ENCODE measurements at places on chromosomes 1 and 21.

GRCh38 chr1:6471086-6471969, 5.4 kb upstream of the TNFRSF25 start:
- DNase-seq: no peak

DNA sequence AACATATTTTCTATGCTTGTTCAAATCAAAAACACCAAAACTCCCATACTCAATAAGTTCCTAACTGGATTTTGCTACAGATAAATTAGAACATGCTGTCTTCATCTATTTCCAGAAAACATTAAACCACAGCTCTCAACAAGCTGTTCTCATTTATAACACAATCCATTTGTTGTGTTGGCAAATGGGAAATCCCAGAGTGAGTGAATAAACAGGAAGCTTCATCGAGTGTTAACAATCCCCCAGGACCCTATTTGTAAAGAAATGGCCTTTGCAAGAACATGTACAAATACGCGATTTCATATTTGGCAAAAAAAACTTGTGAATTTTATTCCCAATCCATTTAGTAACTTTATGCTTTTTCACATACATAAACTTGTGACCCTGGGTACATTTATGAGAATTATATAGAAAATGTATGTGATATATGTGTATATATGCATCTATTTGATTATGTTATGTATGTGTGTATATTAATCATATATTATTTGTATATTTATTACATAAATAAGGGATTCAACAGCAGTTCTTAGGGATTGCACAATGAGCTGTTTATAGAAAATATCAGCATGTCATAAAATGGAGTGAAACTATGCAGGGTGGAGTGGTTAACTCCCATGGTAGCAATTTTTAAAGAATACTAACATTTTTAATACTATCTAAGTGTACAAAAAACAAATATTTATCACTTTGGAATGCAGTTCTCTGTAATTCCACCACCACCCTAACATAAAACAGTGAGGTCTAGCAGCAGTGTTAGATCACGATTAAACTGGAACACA, 160.0 kb downstream of the NEGR1 start:
- no peak for DNase-seq

GRCh38 chr1:198373376-198373775, 167.1 kb downstream of the ATP6V1G3 start:
- DNase-seq: no peak

DNA sequence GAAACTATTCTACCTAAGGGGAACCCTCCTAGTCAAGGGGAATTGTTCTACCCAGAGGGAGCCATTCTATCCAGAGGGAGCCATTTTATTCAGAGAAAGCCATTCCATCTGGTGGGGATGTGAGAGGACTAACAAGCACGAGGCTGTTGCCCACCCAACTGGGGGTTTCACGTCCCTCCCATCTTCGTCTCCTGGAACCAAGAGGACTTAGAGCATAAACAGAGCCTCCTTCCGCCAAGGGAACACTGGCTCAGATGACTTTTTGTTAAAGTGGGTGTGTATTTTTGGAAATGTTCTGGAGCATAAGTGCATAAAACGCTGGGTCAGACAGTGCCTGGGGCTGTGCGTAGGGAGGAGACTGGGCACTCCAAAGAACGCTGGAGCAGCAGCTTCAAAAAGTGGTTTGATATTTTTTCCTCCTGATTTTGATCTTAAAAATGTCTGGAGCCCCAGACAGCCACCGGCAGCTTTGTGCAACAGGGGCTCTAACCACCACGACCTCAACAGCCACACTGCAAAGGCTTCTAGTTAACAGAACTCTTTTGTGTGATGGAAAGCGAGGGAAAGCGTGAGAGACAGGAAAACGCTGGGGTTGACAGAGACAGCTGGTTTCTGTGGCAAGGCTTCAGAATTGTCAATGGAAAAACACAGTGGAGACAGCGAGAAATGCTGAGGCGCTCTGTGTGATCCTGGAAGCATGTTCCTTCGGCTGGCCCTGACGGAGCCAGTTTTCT, 363.6 kb upstream of the CAMK1G start:
- DNase-seq: no peak

GRCh38 chr21:30434033-30434631, 4.1 kb downstream of the KRTAP13-4 start:
- no peak for DNase-seq

DNA sequence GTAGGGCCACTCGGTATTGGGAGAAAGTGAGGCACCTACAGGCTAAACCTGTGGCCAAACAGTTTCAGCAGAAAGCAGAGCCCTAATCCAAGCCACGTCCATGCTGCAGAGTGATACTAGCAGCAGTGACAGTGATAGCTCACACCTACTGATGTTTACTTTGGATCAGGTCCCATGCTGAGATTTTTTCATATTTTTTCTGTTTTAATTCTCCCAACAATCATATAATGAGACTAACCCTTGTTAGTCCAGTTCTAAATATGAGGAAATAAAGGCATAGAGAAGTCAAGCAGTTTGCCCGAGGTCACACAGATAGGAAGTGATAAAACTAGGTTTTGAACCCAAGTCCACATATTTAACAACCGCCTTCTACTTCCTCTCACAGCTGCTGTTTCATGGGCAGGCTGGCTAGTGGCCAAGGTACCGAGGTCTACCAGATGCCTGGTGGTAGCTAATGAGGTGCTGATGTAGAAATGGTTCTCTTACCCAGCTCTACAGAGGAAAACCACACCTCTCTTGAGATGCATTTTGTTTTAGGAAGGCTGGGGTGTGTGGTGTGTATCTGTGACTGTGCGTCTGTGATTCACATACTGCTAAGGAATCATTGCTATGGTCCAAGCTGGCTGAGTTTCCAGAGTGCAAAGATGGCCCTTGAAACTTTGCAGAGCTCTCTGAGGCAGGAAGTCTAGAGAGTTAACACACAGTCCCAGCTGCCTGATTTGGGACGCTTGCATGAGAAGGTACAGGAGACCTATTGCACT, 80.3 kb upstream of the ARTN start:
- no peak for DNase-seq

DNA sequence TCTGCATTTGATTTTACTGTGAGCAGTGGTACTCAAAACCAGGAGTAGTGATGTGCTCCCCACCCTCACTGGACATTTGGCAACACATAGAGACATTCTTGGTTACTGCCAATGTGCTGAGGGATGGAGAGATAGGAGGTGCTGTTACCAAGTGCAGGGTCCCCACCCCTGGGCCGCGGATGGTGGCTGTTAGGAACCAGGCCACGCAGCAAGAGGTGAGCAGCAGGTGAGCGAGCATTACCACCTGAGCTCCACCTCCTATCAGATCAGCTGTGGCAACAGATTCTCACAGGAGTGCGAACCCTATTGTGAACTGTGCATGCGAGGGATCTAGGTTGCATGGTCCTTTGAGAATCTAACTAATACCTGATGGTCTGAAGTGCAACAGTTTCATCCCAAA, 95.7 kb downstream of the AKT3 start:
- no peak for DNase-seq

- no peak for DNase-seq
Observed at GRCh38 chr1:192849442-192849841, 40.6 kb downstream of the RGS2 start.

- DNase-seq: no peak
Observed at GRCh38 chr1:25615172-25615541, 1.4 kb upstream of the MAN1C1 start.

DNA sequence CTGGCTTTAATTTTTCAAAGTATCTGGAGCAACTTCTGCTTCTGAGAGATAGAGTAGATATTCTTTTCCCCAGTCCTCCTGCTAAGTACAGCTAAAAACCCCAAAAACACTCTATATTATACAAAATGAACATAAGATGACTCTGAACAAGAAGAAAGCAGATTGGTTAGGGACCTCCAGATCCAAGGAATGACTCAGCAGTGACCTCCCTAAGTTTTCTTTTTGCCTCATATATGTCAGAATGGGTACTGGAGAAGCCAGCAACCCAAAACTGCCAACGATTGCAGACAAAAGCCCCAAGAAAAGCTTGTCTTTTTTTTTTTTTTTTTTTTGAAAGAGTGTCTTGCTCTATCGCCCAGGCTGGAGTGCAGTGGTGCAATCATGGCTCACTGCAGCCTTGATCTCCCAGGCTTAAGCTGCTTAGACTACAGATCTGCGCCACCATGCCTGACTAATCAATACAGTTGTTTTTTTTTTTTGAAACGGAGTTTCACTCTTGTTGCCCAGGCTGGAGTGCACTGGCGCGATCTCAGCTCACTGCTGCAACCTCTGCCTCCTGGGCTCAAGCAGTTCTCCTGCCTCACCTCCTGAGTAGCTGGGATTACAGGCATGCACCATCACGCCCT, 22.7 kb downstream of the NDUFS5 start:
- DNase-seq: no peak

GRCh38 chr1:65429806-65430205, 9.3 kb downstream of the LEPR start:
- DNase-seq: no peak

DNA sequence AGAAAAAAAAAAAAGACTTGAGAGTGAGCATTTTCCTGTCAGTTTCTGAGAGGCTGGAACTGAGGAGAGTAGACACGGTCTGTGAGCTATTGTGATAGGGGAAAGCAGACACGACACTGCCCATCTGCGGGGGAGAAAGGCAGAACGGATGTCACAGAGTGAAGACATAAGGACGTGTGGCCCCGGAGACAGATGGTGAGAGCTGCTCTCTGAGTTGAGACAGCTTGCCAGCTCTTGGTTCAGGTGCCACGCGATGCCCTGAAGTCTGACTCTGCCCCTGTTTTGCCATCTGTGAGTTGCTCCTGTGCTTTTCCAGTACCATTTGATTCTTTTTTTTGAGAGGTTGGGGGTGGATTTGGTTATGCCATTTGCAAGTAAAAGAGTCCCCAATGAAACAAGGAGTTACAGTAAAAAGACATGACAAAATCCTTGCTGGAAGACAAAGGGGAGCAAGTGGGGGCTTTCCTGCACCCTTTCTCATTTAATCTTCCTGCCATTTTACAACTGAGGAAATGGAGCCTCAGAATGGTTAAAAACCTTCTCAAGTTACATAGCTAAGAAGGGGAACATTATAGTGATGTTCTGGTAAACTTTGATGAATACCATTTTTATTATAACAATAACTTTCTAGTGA, 128.9 kb upstream of the DNAH14 start:
- no peak for DNase-seq

- DNase-seq: no peak
Observed at GRCh38 chr1:100397681-100398080, 45.4 kb downstream of the CDC14A start.

Data from GM18507 (cell line).